Choroid plexus epithelial cell (primary cell): ENCODE measurements at places on chromosomes 1 and 21.

DNA sequence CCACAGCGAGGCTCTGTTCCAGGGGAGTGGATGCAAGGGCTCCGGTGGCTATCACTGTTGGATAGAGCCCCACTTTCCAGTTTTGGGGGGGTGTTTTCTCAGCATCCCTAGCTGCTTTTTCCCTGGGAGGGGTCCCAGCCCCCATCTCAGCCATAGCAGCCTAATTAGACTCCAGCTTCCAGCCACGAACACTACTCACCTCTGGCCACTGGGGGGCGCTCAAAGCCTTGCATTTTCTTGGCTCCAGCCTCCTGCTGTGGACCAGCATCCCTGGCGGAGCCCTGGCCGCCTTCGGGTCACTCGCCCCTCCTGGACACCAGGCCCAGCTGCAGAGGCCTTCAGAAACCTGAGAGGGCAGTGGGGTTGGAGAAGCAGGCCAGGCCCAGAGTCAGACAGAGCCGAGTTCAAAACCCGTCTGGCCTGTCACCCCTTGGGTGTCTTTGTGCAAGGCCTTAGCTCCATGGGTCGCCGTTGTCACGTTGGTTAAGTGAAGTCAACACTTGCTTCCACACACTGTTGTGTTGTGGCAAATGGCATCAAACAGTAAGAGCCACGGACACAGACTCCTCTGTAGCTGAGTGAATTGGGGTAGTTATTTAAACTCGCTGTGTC is 93.5 kb upstream of the ACTL8 start:
- DNase-seq: peak; percentile 72

GRCh38 chr1:164969253-164969652 is 387.3 kb downstream of the LMX1A start:
- no peak for DNase-seq

DNA sequence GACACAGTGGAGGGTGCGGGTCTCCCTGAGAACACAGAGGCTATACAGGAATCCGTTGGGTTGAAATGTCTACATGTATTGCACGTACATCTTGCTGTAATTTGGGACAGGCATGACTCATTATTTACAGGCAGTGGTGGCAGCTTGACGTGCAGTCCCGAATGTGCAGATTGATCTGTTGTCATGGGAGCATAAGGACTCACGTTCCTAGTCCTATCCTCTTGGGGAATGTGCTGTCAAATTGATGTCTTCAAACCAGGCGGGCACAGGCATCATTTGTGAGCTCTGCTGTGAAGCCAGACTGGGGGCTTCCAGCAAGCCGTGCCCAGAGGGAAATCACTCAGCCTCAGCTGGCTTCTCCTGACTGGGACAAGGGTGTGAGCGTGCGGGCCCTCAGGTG is 40.5 kb downstream of the S100B start:
- DNase-seq: no peak

- DNase-seq: peak; percentile 31
These were observed 2.9 kb upstream of the PRDX6 start for GRCh38 chr1:173474097-173474779.

DNA sequence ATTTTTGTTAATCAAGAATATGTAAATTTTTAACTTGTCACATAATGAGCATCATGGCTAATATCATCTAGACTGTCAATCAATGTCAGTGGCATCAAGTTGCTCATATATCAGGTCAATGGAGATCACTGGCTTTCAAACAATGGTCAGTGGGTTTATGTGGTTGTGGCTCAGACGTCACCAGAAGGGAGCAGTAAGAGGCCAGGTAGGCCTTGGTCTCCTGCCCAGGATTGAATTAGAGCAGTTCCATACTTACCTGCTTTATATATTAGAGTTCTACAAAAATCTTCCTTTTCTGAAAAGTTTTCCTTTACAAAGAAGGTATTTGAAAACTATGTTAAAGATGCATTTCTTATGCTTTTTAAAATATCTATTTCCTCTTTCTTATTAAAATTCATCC is 206.3 kb upstream of the B3GALT2 start:
- no peak for DNase-seq

- DNase-seq: peak; percentile 40
These were observed 101.1 kb upstream of the SOD1 start for GRCh38 chr21:31558189-31558961.

DNA sequence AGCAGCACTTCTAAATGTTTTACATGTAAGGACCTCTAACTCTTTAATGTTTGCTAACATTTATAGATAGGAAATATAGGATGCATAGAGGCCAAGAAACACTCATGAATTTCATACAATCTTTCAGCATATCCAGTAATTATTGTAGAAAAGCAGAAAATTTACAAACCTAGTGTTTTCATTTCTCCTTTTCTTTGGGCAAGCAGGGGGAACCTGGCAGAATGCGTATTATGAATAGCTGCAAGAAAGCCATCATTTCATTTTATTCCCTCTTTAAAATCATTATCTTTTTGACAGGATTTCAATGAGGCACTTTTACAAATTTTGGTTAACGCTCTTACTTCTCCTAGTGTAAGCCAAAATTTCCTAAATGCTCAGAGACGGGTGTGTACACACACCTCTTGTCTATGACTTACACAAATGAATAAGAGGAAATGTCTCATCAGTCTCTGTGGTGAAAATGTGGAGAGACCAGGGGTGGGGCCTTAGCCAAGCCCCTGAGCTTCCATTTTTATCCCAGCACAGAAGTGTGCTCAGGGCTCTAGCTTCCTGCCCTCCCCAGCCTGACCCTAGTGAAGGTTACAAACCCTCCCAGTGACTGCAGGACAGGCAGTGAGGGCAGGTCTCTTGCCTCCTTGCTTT is 91.6 kb downstream of the LRRC8C start:
- peak; percentile 9 for DNase-seq

DNA sequence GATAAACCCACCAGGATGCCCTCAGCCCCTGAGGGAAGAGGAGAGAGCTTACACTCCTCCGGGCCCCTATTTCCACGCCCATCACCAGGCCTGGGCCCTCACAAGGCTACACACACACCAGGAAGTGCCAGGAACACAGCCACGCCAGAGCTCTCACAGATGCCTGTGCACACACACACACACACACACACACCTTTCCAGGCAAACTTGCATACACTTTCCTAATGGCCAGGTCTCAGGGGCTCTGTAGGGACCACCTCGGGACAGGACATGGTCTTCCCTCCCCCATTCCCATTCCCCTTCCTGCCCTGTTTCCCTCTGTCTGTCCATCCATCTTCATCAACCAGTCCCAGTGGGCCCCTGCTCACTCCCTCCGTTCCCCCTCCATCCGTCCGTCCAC is 9.7 kb upstream of the EPHA2 start:
- no peak for DNase-seq

DNA sequence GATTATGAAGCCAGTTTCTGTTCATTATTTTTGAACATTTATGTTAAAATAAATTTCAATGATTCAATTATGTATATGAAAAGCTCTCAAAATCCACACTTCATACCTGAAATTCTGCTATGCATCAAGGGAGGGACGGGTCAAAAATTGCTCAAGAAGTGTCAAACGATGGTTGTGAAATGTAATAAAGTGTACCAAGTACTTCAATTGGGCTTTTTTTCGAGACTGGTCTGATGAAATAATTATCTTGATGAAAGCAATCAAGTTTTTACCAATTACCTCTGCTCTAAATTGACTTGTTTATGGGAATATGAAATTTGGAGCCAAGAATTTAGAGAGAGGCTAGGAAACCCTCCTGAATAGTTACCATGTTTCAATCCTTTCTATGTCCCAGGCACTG is 7.9 kb downstream of the OSCP1 start:
- no peak for DNase-seq

GRCh38 chr21:38999161-38999560 is 184.1 kb downstream of the PSMG1 start:
- DNase-seq: no peak

DNA sequence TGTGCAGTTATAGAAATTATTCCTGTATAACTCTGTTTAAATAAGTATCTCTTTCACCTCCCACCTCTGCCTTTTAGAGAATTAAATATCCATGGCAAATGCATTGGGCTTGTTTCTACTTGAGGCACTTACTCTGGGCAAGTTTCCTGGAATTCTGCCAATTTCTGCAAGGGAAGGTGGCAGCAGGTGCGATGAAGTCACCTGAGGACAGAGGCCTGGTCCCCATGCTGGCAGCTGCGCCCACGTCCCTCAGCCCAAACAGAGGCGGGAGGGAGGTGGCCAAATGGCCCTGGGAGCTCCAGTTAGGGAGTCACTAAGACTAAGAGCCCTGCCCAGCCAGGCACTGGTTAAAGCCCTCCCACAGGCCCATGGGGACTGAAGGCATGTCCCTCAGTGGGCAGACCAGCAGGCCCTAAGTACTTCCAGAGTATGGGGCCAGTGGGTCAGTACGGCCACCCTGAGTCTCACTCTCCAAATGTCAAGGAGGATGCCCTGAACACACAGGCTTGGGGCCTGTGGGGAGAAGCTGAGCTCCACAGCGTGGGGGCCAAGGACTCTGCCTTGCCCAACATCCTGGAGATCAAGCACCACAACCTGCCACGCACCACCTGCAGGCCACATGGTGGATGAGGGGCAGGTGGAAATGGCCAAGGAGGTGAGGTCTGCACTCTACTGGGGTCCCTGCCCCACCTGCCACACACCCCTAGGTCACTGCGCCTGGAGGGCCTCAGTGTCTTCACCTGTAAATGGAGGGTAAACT is 19.4 kb downstream of the ACOT7 start:
- DNase-seq: no peak

GRCh38 chr21:45949928-45950739 is 31.4 kb upstream of the COL6A1 start:
- DNase-seq: no peak

DNA sequence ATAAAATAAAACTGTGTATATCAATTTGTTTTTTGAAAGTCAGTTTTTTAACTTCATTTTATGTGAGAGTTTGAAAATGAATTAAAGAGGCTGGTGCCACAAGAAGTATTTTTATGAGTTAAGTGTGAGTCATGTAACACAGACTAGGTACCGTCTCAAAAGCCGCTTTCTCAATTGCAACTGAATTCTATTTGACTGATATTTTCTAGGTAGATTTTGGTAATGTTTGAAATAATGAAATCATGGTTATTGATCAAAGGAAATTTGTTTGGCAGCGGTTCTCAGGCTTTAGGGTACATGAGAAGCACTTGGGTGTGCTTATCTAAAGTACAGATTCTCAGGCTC is 4.6 kb downstream of the SNX27 start:
- peak; percentile 43 for DNase-seq

GRCh38 chr1:22711591-22712501 is 1.2 kb downstream of the EPHB2 start:
- peak; percentile 29 for DNase-seq

DNA sequence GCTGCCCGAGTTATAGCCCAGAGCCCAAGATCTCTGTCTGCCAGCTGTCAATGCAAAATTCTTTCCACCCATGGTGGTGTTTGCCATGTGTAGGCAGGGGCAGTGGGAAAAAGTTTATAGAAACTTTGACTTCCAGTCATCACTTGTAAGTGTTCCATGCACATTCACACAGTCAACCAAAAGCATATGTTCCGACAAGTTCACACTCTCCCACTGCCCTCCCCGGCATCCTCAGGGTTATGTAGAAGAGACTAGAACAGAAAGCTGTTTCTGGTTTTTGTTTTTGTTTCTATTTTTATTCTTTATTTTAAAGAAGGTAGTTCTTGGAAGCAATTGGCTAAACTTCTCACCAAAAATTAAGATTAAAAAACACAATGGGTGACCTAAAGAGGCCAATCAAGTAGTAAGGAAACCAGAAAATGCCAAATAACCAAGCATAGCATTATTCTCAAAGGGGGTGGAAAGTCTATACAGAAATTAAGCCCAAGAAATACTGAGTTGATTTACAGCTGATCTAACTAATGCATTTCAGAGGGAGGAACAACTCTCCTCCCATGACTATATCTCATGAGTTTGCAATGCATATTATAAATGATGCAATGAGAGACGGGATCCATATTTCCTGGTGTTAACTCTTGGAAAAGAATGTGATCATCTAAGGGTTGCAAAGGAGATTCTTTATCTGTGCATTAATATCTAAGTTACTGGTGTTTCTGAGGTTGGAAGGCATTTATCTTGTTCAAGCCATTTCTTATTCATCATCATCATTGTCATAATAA is 91.5 kb upstream of the ETS2 start:
- DNase-seq: no peak

DNA sequence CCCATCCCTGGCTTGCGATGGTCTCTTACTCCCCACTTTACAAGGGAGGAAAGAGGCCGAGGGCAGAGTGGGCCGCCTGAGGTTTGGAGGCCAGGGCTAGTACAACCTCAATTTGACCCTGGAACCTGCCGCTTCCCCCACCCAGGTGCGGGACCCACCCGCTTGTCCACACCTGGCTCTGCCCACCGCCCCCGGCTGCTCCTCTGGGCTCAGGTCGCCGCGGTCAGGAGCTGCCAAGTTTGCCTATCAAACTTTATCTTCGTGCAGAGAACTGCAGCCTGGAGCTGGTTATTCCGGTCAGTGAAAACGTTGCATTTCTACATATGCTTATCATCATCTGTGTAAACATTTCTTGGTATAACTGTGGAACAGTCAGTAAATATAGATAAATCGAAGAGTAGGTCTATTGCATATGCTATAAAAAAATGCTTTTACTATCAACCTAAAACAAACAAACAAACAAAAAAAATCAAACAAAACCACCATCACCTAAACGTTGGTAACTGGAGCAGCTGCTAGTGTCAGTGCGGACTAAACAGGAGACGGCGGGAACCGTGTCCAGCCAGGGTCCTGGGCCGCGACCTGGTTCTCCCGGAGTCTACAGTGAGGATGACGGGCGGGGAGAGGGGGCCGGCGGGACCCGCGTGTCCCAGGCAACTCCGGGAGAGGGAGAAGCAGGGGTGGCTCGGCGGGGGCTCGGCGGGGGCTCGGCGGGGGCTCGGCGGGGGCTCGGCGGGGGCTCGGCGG is 906 bp upstream of the ADARB1 start:
- DNase-seq: no peak
